ENCODE measurements at places on chromosomes 6 and 20. TPM values are rescaled to one million over a fixed set of nuclear protein-coding genes. Genes with fewer than 3 reads are reported as not detected.

DNA sequence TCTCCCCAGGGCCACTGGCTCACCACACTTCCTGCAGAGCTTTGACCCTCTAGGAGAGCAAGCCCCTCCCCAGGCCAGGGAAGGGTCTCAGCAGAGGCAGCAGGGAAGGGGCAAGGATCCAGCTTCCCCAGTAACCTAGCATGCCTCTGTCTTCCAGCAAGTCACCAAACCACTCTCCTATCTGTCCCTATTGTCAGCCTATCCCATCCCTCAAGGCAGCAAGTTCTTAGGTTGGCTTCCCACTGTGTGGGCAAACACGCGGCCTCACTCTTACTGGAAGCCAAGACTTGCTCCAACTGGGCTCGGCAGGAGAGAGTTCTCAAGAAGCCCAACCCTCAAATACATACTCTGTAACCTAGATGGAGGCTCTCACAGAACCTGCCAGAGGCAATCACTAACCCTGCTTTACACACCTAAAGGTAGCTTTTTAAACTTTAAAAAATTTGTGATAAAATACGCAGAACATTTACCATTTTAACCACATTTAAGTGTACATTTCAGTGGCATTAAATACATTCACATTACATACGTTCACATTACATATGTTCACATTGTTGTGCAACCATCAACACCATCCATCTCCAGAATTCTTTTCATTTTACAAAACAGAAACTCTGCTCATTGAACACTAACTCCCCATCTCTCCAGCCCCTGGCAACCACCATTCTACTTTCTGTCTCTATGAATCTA lies 58.5 kb downstream of the MRPL14 start:
- peak; percentile 65 for DNase-seq

DNA sequence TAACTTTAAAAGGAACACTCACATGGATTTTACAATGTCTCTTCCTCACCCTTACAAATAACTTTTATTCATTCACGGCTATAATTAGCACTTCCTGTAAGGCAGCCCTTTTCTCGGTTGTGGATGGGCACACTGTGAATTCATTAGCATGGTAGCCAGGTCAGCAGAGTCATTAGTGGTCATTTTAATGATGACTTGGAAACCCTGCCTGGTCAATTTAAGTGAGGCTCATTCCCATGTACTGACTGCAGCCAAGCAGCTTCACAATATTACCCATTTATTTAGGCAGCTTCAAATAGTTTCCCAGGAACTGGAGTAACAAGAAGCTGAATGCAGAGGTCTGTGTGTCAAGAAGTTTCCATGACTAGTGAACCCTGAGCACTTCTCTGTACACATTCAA lies 248.8 kb downstream of the KHDC1L start:
- DNase-seq = no peak

DNA sequence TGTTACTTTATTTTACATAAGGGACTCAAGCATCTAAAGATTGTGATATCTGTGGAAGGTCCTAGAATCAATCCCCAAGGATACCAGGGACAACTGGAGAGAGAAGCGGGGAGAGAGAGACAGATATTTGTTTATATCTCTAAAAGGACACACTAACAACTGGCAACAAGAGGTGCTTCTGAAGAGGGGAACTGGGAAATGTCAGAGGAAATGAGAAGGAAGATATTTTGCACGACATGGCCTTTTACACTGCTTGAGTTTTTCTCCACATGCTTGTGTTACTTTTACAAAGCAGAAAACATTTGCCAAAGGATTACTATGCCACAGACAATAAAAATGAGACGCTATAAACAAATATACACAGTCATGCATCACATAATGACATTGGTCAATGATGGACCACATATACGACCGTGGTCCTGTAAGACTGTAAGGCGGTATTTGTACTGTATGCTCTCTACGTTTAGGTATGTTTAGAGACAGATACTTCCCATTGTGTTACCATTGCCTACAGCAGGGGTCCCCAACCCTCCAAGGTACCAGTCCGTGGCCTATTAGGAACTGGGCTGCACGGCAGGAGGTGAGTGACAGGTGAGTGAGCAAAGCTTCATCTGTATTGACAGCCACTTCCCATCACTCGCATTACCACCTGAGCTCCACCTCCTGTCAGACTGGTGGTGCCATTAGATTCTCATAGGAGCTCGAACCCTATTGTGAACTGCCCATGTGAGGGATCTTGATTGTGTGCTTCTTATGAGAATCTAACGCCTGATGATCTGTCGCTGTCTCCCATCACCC lies 64.6 kb upstream of the PTPN1 start:
- no peak for DNase-seq

- DNase-seq = no peak
Measured at GRCh38 chr20:41040855-41041254, 12.2 kb downstream of the TOP1 start.

- DNase-seq = no peak
Measured at GRCh38 chr6:137097057-137097456, 52.3 kb upstream of the IL20RA start.

DNA sequence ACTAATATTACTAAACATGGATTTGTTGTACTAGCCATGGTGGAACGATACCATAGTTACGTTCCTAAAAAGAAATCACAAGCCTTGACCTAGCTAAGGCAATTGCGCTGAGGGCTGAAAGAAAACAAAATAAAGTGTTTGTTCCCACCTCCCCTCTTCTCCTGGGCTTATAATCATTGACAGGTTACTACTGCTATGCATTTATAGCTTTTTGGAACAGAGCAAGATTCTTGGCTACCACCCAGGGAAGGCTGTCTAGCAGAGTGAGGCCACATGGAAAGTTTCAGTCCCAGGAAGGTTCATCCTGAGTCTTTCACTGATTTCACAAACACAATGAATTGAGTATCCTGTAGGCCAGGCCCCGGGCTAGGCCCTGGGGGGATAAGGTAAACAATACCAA lies 84.6 kb downstream of the TMEM170B start:
- no peak for DNase-seq

Gene FOXP4
- 9.0 TPM for total RNA-seq
